Activated CD4-positive, alpha-beta T cell treated with anti-CD3 and anti-CD28 coated beads for 24 hours (primary cell): ENCODE measurements at places on chromosomes 13 and 19.

GRCh38 chr19:43555185-43555770 lies 20.0 kb downstream of the XRCC1 start:
- peak; percentile 71 for DNase-seq

GRCh38 chr19:33622505-33622808 lies 704 bp downstream of the CHST8 start:
- no peak for DNase-seq

DNA sequence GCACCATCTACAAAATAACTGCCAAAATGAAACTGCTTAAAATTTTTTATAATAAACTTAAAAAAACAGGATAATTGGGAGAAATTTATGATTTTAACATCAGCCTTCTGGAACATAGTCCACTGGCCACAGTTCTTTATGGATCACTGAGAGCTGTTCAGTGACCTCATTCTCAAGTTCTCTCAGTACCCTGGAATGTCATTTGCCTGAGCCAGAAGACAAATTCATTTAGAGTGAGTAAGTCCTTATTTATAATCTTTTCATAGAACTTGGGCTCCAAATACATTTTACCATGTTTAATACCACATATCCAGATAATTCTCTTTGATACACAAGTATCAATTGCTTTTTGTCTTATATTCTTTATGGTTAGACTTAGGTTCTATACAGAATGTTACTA lies 87.6 kb downstream of the CAB39L start:
- DNase-seq = no peak

- DNase-seq = no peak
Measured at GRCh38 chr19:282501-282900, 8.7 kb downstream of the PLPP2 start.

GRCh38 chr19:6573350-6573749 lies 17.6 kb downstream of the CD70 start:
- DNase-seq = no peak

DNA sequence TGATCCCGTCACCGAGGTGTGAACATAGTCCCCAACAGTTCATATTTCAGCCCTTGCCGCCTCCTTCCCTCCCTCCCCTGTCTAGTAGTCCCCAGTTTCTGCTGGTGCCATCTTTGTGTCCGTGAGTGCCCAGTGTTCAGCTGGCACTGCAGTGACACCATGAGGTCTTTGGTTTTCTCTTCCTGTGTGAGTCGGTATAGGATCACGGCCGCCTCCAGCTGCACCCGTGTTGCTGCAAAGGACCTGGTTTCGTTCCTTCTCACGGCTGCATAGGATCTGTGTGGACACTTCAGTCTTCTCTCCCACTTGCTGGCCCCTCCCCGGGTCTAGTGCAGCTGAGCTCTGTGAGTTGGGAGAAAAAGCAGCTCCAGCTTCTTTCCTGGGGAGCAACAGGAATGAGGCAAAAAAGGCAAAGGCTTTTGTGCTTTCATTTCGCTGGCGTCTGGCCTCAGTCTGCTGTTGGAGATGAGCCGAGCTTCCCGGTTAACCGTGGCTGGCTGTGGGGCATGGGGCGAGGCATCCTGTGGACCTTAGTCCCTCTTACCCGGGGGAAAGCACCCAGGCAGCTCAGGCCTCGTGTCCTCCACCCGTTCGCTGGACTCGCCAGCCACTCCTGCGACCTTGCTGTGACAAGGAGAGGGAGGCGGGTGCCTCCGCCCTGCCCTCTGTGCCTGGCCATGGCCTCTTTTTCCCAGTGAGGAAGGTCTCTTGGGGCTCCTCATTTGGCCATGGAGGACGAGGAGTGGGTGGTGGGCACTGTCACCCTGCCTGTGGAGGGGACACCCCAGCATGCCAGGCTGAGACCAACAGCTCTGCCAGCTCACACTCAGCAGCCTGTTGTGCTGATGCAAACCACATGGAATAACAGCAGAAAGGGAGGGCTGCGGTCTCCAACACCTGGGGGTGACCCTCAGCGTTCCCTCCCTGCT lies 196.5 kb downstream of the TEX29 start:
- DNase-seq = no peak

- no peak for DNase-seq
Measured at GRCh38 chr13:90107661-90108060, 1239.8 kb upstream of the MIR17HG start.
